Left renal cortex interstitium (tissue), 4 donors: ENCODE measurements at places on chromosomes 5 and 9. TPM values are rescaled to one million over a fixed set of nuclear protein-coding genes. Genes with fewer than 3 reads are reported as not detected.

- DNase-seq, result no peak
Measured at GRCh38 chr9:34457266-34458012, 931 bp downstream of the FAM219A start.

DNA sequence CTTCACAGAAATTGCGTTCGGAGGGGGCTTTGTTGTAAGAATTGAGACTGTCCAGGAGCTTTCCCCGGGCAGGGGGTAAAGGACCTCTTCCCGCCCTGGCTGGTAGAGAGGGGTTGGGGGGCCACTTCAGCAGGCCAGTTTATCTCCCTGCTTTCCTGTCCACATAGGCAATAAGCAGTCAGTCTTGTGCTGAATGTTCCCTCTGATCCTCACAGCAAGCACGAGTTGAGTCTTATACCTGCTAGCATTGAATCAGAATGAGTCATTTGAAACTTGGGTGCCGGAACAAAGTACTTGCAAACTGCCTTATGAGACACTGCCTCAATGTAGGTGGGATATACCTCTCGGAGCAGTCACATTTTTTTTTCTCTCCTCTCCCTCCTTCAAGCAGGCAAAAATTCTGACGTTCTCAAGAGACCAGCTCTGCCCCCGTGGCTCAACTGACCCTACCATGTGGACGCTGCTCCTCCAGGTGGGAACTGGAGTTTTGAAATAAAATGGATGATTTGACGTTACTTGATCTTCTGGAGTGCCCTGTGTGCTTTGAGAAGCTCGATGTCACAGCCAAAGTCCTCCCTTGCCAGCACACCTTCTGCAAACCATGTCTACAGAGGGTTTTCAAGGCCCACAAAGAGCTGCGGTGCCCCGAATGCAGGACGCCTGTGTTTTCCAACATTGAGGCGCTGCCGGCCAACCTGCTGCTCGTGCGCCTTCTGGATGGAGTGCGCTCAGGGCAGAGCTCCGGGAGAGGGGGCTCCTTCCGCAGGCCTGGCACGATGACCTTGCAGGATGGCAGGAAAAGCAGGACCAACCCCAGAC, 1.3 kb downstream of the SH3RF2 start:
- no peak for DNase-seq

Gene PDLIM4
- polyA plus RNA-seq, result 12.5 TPM

Gene CCDC192
- 1.4 TPM for polyA plus RNA-seq

Gene LRRC70
- polyA plus RNA-seq, result 9.1 TPM

DNA sequence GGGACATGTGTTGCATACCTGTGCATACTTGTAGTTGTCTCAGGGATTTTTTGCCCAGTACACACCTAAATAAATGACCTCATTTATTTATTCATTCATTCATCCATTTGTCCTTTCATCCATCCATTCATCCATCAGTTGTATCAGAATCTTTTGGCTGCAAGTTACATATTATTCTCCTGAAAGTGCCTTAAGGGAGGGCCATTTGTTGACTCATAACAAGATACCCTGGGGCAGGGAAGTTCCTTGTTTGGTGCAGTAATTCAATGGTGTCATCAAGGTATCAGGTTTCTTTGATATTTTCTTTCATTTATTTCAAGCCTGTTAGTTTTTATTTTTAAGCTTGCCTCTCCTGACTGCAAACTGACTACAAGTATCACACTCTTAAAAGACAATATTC, 597.9 kb upstream of the TLE4 start:
- DNase-seq, result no peak

DNA sequence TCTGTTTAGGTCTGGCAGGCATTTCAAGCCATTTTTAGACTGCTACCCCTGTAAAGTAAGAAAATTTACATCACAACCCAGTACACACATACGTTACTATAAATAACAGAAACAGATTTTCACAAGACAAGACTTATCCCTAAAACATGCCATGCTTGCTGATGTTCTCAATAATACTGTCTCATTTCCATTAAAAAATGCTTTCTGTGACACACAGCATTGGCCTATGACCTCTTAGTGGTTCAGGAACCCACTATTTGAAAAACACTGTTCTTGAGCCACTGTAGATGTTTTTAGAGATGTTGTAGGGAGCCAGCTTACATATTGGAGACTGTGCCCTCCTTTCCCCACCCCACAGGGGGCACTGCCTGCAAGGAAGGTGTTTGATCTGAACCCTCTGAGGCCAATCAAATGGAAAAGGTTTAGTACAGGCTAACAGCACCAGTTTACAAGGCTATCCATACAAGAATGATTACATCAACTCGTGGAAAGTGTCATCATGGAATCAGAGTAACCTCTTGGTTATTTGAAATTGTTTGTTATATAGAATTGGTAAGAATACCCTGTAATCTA, 30.8 kb downstream of the ZSWIM6 start:
- DNase-seq, result no peak

GRCh38 chr9:83281306-83282255, 218.6 kb upstream of the RASEF start:
- DNase-seq, result no peak

DNA sequence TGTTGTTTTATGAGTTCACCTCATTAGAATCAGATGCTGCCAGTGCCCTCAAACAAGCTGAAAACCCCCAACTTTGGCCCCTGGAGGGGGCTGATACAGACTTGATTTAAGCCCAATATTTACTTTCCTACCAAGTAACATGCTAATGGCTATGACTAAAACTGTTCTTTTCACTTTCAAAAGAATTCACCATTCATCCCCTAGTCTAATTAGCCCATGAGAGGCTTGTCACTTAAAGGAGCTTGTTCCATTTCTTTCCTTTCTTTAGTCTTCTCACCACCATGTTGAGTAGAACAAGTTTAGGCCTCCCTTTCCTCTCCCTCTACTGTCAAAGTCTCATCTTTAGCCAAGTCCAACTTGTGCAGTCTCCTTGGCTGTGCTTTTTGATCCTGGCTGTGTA, 50.4 kb downstream of the EPB41L4B start:
- DNase-seq, result no peak

DNA sequence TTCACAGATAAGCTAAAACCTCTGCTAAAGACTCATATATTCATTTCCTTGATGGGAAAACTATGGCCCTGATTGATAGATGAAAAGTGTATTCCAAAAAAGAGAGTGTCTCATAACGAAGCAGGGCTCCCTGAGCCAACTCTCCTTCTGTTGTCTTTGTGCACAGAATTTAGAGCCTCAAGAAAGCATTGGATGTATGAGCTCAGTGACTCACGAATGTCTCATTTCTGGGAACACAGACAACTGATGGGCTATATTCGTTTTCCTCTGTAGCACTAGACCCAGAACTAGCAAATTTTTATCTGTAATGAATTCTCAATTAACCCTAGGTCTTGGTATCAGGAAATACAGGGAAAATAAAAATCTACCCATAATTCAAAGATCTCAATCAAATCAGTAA, 88.4 kb downstream of the LMNB1 start:
- no peak for DNase-seq

GRCh38 chr5:176133289-176133870, 104.8 kb upstream of the SIMC1 start:
- DNase-seq, result no peak

GRCh38 chr9:120403543-120403856, 176.5 kb downstream of the CDK5RAP2 start:
- DNase-seq, result no peak

GRCh38 chr9:21455320-21455719, 15.1 kb downstream of the IFNA1 start:
- DNase-seq, result no peak

Gene HMCN2
- 0.79 TPM for polyA plus RNA-seq

DNA sequence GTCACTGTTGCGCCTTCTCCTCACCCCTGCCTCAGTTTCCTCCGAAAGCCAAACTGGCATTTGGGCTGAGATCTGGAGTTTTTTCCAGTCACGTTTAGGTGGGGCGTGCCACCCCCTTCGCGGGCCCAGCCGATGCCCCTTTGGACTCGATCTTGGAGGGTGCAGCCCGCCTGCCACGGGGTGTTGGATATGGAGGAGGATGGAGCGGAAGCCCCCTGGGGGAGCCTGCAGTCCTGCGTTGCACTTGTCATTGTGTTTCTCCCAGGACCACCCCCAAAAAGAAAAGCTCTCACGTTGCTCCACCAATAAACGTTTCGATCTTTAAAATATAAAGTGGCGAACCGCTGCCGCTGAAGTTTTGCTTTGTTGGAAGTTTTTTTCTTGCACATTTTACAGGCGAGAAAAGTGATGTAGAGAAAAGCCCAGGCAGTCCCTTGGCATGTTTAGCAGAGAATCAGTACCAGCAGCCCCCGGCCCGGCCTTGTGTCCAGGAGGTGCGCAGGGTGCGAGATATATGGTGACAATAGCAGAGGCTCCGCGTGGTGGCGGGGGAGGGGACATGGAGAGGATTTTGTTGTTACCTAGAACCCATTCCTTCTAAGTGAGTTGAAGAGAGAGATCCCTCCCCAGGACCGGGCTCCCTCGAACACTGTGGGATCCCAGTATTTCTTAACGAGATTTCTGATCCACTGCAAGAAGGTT, 681 bp downstream of the F2R start:
- no peak for DNase-seq

DNA sequence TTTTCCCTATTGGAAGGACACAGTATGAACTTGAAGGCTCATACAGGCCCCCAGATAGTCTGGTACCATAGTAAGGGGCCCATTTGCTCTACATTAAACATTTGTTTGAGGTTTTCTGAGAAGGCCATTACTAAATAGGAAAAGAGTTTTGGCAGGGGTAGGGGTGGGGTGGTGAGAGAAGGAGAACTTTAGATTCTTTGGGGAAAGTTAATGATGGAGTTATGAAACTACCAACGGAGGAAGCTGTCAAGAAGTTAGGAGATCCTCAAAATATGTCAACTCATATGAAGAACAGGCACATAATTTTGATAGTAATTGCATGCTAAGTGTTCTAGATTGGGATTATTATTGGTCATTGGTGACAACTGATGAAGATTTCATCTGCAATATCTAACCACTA, 114.7 kb downstream of the TAF11L14 start:
- no peak for DNase-seq

Gene ASPN
- 21.1 TPM for polyA plus RNA-seq

DNA sequence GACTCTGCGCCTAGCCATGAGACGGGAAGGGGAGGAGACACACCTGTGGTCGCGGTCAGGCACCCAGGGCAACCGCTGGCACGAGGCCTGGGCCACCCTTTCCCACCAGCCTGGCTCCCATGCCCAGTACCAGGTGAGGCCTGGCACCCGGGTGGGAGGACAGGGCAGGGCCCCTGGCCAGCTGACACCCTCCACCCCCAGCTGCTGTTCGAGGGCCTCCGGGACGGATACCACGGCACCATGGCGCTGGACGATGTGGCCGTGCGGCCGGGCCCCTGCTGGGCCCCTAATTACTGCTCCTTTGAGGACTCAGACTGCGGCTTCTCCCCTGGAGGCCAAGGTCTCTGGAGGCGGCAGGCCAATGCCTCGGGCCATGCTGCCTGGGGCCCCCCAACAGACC, 5.0 kb downstream of the MAMDC4 start:
- DNase-seq, result no peak

Gene MTAP
- polyA plus RNA-seq, result 50.4 TPM

Gene HOMER1
- polyA plus RNA-seq, result 26.6 TPM

GRCh38 chr5:99019812-99020697, 91.2 kb upstream of the CHD1 start:
- no peak for DNase-seq

GRCh38 chr5:75040973-75041372, 11.4 kb downstream of the GCNT4 start:
- DNase-seq, result no peak
